Fibroblast of gingiva (primary cell): ENCODE measurements at places on chromosomes 7 and 10.

GRCh38 chr10:117539361-117539773 is 3.2 kb upstream of the EMX2 start:
- no peak for DNase-seq

DNA sequence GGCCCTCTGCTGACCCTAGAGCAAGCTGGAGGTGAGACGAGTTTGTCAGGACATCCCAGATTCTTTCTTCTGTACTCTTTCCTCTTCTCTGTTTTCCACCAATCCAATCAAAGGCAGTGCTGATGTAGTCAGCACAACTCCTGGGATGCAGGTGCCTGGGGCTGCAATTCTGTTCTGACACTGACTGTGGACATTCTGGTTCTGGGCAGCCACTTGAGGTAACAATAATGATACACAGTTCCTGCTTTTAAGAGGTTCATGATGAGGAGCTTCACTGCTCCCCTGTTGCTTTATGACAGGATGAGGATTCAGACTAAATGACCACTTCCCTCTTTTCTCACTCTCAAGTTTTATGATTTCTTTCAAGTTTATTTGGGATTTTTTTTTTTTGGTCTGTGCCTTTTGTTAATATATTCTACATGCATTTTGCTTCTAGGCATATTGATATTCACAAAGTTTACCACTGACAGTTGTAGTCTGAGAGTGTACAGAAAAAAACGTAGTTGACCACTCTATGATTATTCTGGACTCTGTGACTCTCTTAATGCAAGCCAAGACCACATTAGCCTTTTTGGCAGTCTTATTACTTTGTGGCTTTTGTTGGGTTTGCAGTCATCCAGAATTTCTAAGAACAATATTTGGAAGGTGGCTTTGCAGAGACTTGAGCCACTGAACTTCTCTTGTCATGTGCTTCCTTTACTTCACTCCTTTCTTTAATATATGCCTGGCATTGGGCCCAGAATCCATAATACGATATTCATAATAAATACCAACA is 247.6 kb downstream of the AUTS2 start:
- no peak for DNase-seq

DNA sequence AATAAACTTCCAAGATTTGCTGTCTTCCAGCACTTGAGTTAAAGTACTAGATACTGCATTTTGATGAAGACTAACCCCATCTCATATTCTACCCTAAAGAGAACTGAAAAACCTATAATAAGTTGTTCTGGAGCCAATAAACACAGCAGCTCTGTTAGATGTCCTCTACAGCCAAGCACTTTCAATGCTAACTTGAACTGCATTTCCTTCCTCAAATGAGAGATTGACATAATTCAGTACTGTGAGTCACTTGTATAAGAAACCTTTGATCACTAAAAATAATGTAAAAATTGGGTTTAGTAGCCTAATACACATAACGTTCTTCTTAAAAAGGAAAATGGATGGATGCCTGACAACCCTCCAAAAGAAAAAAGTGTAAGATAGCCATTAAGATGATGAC is 81.3 kb downstream of the ITGB8 start:
- DNase-seq: no peak

- no peak for DNase-seq
Observed at GRCh38 chr10:14570800-14571199, 203.9 kb downstream of the FAM107B start.

GRCh38 chr10:20658158-20658557 is 239.0 kb downstream of the NEBL start:
- no peak for DNase-seq

GRCh38 chr7:101690061-101690460 is 61.0 kb upstream of the MYL10 start:
- DNase-seq: no peak

GRCh38 chr7:502296-502695 is 17.4 kb downstream of the PDGFA start:
- no peak for DNase-seq

GRCh38 chr7:113806633-113807327 is 112.0 kb downstream of the PPP1R3A start:
- DNase-seq: no peak

DNA sequence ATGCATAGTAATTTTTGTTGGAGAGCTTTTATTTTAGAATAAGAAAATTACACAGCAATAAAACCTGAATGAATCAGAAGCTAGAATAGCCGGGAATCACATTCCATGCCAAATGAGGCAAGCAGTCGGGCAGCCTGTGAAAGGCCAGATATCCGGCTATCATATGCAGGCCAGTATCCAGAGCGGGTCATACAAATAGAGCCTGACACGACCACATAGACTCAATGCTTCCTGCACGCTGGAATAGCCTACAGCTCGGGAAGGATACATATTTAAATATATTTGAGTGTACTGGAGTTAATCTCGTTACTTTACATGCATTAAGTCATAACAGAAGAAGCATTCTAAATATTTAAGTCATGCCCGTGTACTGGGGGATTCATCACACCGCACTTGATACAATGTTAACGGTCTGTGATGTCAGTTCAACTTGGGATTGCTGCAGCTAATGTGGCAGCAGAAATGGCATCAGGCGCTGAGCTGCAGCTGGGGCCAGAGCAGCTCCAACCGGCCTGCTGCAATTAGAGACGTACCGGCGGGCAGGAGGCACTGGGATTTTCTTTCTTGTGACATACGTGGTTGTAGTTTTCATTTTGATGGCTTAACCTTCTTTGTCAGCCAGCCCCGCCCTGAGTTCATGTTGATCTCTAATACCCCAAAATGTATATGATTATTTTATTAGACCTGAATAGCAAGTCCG is 112.0 kb downstream of the EBF3 start:
- no peak for DNase-seq

DNA sequence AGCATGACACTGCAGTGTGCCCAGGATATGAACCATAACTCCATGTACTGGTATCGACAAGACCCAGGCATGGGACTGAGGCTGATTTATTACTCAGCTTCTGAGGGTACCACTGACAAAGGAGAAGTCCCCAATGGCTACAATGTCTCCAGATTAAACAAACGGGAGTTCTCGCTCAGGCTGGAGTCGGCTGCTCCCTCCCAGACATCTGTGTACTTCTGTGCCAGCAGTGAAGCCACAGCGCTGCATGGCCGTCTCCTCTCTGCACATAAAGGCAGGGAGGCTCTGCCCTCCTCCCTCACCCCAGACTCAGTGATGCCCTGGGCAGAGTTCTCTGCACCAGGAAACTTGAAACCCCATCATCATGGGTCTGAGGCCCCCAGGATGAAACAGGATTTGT is 70.7 kb upstream of the PRSS58 start:
- DNase-seq: no peak

- DNase-seq: no peak
Observed at GRCh38 chr10:65040796-65041195, 1519.6 kb downstream of the REEP3 start.

DNA sequence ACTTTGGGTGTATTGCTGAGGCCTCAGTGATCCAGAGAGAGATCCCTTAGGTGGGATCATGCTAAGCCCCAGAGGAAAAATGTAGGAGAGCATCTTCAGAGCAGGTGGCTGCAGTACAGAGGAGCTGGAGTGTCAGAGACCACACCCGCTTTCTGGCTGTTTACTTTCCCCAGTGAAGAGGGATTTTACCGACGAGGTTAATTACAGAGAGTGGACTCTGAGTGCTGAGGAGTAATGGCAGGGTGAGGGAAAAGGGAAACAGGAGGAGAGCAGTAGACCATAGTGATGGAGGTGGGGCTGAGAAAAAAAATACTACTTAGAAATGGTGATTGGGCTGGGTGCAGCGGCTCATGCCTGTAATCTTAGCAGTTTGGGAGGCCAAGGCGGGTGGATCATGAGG is 43.3 kb upstream of the HBP1 start:
- no peak for DNase-seq

DNA sequence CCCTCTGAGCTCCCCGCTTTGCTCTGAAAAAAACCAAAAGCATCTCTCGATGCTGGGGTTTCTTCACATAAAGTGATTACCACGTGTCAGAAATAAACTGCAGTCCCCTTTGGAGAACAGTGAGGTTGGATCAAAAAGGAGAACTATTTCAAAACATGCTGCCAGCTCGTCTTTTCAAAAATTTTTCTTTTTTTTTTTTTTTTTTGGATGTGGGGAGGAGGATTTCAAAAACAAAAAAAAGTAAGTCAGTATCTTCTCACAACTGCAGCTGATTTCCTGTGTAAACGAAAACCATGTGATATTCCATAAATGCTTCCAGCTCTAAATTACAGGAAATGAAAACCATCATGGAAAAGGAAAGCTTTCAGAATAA is 155.0 kb upstream of the LYZL2 start:
- DNase-seq: peak; percentile 94

- DNase-seq: no peak
Observed at GRCh38 chr10:22564060-22564459, 150.3 kb downstream of the PIP4K2A start.

GRCh38 chr10:3963191-3963673 is 178.2 kb upstream of the KLF6 start:
- DNase-seq: no peak

DNA sequence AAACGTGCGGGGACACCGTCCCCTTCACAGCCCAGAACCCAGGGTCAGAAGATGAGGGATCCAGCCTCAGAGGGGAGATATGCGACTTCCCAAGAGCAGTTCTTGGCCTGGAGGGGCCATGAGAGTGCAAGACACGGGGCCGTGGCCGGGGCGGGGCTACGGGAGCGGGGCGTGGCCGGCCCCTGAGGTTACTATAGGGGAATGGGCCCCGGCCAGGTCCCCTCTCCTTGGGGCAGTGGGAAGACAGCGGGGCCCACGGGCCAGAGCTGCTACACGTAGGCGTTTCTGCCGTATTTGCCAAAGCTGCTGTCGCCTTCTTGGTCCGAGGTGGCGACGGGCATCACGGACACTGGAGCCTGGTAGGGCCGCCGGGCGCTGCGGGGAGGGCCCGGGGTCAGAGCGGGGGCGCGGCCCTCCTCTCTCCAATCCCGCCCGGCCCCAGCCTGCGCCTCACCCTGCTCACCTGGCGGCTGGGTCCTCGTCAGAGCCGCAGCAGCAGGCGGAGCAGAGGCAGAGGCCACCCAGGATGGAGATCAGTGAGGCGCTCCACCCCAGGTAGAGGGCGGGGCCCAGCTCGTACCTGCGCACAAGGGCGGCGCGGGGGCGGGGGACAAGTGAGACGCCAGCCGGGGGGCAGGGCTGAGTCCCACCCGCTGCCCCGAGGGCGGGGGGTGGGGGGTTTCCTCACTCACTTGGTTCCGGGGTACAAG is 5.3 kb downstream of the CLDN15 start:
- no peak for DNase-seq

DNA sequence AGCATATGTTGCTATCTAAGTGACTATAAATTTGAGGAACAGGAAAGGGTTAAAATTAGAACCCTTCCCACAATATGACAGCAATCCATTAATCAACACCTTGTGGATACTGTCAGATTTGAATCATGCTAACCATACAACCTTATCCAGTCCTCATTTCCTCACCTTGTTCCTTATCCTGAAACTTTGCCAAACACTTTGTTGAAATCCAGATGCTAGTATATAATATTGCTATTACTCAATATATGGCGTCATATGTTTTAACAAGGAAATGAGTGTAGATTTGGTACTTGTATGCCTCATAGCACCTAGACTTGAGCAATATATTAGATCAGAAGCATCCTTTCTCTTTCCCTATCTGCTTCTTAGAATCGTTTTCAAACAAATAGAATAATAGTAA is 66.3 kb upstream of the SLC25A13 start:
- DNase-seq: peak; percentile 54

- no peak for DNase-seq
Observed at GRCh38 chr7:26925768-26926167, 61.4 kb upstream of the SKAP2 start.

DNA sequence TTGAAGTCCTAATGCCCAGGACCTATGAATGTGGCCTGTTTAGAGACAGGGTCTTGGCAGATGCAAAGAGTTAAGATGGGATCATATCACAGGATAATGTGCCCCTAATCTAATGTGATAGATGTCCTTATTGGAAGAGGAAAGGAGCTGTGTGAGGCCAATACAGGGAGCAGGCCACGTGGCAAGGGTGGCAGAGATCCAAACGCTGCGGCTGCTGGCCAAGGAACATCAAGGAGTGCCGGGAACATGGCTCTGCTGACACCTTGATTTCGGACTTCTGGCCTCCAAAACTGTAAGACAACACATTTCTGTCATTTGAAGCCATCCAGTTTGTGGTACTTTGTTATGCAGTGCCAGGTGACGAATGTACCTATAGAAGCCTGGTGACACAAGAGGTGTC is 37.7 kb upstream of the EZH2 start:
- DNase-seq: no peak

GRCh38 chr10:103396789-103397087 is 312 bp downstream of the PDCD11 start:
- no peak for DNase-seq

DNA sequence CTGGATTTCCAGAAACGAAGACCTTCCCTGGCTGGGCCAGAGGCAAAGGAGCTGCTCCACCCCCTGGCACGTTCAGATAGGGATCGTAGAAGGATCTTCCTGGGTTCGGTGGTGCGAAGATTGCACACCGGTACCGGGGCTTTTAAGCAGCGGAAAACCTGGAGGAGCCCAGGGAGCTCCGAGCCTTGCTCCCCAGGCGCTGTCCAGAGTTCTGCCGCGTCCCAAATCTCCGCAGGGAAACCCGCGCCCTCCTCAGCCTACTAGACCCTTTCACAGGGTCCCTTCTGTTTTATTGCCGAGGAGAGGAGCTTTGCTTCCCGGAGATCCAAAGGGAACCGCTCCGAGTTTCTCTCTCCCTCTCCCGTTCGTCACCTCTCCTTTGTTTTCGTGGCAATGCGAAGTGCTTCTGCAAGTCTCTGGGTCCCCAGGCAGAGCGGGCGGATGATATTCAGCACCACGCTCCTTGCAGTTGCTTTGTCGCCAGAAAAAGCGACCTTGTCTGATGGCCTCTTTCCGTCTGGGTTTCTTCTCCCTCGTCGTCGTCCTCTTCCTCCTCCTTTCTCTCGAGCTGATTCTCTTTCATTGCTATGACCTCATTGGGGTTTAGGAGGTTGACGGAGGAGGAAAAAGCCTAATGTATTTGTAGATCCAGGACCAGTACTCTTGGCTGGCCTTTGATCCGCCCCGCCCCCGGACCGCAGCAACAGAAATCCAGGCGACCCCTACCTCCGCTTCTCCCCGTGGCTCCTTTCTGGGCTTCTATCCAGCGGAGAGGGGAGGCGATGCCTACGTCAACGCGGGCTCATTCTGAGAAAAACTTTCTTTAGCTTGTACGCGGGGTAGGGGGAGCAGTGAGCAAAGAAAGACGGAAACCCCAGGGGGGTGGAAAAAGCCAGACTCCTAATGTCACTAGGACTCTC is at the start of gene TMEM196:
TSS of gene TMEM196 (minus strand) at position 777 of the 920 bp plus-strand sequence. CDS start 921 bp downstream, outside the sequence.
- DNase-seq: peak; percentile 11

DNA sequence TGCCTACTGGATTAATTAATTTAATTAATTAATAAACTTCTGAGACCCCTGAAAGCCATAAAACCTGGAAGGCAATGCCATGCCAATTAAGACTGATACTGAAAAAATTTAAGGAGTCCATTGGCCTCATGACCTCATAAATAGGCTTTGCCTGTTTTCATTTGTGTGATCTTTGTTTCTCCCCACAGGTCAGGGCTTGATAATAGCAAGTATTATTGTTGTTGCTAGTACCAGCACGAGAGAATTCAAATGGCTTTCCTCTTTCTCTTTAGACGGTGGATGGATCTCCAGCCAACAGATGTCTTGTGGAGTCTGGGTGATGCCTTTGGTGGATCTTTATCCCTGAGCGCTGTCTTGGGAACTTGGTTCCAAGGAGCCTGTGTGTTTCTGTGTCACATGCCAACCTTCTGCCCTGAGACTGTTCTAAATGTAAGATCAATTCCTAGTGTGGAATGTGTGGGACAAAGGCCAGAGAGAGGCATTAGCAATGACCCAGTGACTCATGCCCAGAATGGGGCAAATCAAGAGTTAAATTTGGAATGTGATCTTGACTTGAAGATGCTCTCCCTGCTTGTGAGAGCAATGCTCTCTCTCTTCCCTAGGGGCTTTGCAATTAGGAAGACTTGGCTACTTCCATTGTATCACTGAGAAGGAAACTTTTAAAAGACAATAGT is 17.7 kb downstream of the ACSM6 start:
- DNase-seq: peak; percentile 67
